ENCODE measurements at places on chromosomes 2 and 18. TPM values are rescaled to one million over a fixed set of nuclear protein-coding genes. Genes with fewer than 3 reads are reported as not detected.

TUBA3D gene
- total RNA-seq: not detected

ERICH2 gene
- not detected for total RNA-seq

AQP12A gene
- total RNA-seq: not detected

BCS1L gene
- total RNA-seq: 57.4 TPM

ANKAR gene
- 4.3 TPM for total RNA-seq

CABLES1 gene
- total RNA-seq: 71.1 TPM

PRKCE gene
- total RNA-seq: 27.9 TPM

RND3 gene
- total RNA-seq: 132 TPM

TMEM163 gene
- total RNA-seq: 1.3 TPM

PDCD1 gene
- total RNA-seq: not detected

Data from endothelial cell of umbilical vein (primary cell).